ENCODE measurements at places on chromosomes 1 and 21.

- DNase-seq = no peak
These were observed 42.0 kb downstream of the ADSS2 start for GRCh38 chr1:244409701-244410100.

DNA sequence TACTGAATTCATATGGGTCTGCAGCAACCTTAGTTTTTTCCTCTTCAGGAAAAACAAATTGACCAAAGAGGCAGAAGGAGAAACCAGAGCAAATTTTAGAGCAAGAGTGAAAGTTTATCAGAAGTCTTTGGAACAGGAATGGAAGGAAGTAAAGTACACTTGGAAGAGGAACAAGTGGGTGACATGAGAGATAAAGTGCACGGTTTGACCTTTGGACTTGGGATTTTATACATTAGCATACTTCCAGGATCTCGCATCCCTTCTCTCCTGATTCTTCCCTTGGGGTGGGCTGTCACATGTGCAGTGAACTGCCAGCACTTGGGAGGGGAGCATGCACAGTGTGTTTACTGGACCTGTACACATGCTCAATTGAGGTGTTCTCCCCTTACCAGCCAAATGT, 754.8 kb upstream of the ADAMTS5 start:
- DNase-seq = no peak

- DNase-seq = no peak
These were observed 176.5 kb downstream of the C1orf21 start for GRCh38 chr1:184563308-184563707.

DNA sequence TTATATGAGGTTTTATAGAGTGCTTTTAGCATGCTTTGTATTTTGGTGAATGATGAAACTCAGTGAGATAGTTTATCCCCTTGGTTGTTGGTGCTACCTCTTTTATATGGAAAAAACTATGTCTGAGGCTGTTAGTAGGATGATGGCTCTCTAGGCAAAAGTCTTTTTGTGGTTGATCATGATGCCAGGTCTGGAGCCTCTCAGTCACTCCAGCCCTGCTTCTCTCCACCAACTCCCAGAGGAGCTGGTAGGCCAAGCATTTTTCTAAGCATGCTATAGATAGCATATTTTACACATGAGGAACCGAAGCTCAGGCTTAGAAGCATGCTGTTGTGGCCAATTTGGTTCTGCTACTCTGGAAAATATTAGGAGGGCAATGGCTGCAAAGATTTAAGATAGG, 82.2 kb downstream of the FMN2 start:
- DNase-seq = no peak

DNA sequence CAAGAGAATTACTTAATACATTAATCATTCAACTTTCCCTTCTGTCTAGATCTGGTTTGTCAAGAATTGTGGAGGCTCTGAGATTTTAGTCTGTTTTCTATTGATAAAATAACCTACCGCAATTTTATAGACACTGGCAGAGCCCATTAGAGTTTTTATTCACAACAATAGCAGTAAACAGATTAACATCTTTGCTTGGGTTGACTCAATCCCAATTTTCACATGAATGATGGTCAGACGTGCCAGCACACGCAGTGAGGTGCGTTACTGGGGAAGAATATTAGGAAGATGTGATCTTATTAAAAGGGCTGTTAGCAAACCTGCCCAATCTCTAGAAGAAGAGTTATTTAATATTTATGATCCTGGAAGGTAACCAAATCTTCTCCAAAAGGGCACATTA, 736.6 kb downstream of the MRPL39 start:
- DNase-seq = no peak

DNA sequence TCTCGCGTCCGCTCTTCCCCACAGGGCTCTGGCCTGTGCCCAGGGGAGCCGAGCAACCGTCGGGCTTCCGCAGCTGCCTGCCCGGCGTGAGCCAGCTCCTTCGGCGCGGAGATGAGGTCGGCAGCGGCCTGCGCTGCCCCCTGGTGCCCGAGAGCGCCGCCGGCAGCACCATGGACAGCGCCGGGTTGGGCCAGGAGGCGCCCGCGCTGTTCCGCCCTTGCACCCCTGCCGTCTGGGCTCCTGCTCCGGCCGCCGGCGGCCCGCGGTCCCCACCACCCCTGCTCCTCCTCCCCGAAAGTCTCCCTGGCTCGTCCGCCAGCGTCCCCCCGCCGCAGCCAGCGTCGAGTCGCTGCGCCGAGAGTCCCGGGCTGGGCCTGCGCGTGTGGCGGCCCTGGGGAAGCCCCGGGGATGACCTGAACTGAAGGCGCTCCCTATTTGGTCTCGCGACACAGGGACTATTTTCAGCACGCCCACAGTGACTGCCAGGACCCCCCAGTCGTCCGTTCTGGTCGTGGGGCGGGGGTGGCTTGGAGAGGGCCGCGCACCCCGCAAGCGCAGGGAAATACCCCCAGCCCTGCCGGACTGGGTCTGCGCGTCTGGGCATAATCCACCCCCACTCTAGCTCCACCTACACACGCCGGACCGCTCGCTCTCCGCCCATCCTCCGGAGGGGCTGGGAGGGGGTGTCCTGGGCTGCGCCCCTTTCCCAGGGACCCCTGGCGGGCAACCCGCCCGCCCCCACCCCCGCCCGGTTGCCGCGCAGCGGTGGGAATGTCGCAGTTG, 1.3 kb downstream of the HES3 start:
- DNase-seq = peak; percentile 93

DNA sequence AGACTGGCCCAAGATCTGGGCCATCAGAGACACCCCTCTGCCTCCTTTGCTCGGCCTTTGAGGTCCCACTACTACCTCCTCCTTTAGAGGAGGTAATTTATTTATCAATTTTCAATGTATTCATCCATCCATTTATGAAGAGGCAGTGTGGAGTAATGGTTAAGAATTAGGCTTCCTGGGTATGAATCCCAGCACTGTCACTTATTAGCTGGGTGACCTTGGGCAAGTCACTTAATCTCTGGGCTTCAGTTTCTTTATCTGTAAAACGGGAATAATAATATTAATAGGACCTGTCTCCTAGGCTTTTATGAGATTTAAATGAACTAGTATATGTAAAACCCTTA, 1.7 kb downstream of the NR0B2 start:
- no peak for DNase-seq

- no peak for DNase-seq
These were observed 23.8 kb downstream of the SIM2 start for GRCh38 chr21:36722370-36723368.

DNA sequence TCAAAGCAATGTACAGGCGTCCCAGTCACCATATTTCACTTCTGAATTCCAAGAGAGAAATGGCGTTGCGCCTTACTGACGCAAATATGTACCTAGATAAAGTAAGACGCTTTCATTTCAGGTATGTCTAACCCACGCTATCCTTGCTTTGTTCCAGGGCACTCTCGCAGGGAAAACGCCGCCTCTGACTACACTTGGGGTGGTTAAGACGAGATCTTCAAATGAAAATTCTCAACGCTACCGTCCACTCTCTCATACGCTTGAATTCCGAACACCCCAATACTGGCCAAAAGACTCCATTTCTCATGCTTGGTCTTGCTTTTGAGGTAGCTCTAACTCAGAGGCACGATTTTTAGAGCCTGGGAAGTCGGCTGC, 736 bp upstream of the ZMPSTE24 start:
- no peak for DNase-seq

DNA sequence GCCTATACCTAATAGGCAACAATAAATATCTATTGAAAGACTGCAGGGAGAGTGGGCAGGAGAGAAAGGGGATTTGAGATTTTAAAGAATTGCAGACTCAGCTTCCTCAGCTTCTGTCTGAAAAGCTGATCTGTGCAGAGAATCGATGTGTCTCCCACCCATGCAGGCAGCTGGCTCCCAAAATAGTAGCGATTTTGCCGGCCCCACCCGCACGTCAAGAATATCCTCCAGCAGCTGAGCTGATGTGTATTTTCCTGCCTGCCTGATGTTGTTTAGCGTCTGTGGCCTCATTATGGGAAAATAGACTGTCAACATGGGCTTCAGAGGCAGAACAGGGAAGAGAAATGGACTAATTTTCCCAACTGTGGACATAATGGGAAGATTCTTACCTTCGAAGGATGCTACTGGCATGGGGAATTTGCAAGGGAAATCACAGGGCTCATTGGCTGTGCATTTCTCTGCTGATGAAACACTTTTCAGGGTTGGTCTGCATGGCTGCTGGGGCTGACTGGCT, 699.8 kb downstream of the PTPRU start:
- DNase-seq = no peak

GRCh38 chr1:184324972-184325371, 61.9 kb upstream of the C1orf21 start:
- DNase-seq = no peak

DNA sequence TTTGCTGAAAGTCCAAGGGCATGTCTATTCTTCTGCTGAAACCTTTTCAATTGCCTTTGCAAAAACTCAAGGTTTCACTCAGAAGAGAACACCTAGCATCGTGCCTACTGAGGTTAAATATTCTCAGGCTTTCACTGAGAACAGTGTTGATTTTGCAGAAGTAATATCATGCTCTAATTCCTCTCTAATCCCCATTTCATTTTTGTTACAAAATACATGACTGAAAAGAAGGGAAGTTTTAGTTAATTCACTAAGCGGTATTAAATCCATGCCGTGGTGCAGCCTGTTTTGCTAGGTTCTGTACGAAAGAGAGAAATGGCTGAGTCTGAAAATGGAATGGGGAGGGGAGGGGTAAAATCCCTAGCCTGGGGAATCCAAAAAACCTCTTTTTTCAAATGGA, 163.2 kb upstream of the CAMK1G start:
- no peak for DNase-seq

- no peak for DNase-seq
These were observed 45.6 kb downstream of the PBX1 start for GRCh38 chr1:164604541-164604940.

GRCh38 chr1:218695525-218695924, 350.4 kb downstream of the TGFB2 start:
- DNase-seq = no peak

DNA sequence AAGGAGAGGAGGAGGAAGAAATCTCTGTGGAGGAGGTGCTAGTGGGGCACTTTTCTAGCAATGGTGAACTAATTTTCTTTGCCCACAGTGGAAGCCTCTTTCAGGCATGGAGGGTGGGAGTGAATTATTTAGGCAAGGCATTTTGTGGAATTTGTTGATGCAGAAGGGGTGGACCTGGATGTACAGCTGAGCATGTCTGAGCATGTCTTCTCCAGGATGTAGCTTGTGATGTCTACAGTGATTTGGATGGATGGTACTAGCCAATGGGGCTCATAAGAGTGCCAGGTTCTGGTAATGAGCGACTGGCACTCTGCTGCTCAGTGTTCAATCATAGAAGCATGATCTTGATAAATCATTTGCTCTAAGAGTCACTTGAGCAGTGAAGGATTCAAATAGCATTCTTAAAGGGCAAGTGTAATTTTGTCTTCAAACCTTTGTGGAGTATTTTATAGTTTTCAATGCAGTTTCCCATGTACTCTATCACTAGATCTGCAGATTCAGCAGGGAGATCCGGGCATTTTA, 153.9 kb upstream of the LMO4 start:
- DNase-seq = no peak

- DNase-seq = no peak
These were observed 289.5 kb downstream of the KIF26B start for GRCh38 chr1:245444147-245444828.

DNA sequence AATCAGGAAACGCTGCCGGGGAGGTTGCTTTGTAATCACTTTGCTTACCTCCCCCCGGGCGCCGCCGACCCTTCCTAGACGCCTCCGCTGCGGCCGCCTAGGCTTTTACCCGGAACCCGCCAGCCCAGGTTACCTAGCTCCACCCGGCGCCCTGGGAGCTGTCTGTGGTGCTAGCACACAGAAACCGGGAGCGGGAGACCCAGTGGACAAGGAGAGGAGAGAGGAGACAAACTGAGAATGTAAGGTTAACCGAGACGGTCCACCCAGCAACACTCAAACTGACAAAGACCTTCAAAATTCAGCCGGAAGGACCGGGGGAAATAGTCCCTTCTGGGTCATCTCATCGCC, 9.8 kb downstream of the BARHL2 start:
- DNase-seq = no peak

GRCh38 chr1:154797175-154797574, 72.9 kb downstream of the KCNN3 start:
- DNase-seq = no peak

DNA sequence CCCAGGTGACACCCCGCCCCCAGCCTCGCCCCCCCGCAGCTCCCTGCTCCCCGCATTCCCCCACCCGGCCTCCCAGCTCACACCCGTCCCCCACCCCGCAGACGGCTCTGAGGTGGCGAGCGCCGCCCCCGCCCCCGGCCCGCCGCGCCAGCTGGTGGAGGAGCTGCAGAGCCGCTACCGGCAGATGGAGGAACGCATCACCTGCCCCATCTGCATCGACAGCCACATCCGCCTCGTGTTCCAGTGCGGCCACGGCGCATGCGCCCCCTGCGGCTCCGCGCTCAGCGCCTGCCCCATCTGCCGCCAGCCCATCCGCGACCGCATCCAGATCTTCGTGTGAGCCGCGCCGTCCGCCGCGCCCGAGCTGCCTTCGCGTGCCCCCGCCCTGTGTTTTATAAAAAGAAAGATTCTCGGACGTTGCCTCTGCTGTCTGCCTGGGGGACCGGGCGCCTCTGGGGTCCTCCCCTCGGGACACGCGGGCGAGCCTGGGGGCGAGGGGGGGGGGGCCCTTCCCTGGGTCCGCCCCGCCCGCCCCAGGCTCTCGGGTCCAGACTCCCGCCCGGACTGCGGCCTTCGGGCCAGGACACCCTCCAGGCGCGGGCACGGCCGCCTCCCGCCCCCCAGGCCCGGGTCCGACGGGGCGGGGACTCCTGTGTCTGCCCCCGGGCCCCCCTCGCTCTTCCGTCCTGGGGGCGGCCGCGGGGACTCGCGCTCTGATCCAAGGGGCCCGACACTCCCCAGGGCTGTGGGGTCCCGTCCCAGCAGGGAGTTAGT, 1.6 kb upstream of the MMP23B start:
- DNase-seq = peak; percentile 100

DNA sequence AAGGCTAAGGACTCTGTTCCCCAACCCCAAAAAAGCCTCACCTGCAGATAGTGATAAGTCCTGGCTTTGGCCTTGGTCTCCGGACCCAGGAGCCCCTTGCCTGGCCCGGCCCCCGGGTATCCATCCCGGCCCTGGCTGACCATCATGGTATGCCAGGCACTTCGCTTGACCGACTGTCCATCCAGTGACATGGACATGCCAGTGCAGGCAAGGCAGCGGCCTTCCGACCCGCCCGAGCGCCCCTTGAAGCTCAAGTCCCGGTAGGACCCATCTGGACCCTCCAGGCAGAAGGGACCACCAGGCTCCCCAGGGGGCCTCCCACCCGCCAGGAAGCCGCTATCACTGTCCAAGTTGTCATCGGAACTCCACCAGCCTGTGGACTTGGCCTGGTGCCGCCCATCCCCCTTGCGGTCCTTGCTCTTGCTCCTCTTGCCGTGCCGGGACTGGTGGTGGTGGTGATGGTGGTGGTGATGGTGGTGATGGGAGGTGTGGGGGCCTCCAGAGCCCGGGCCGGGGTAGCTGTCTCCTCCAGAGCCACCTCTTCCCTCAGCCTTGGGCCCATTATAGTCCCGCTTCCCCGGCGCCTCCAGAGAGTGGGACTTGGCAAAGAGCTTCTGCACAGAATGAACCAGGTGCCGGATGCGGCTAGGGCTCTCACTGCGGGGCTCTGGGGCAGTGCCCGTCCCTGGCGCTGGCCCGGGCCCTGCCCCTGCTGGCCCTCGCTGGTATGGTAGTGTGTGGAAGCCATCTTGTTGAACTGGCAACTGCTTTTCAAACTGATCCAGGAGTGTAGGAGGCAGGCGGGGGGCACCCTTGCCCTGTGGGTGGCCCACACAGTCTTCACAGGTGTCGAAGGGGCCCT, 25.0 kb downstream of the DLGAP3 start:
- no peak for DNase-seq

Measured in GM12891 (cell line).